HTR-8/SVneo (cell line): ENCODE measurements at places on chromosomes 11 and 22.

DNA sequence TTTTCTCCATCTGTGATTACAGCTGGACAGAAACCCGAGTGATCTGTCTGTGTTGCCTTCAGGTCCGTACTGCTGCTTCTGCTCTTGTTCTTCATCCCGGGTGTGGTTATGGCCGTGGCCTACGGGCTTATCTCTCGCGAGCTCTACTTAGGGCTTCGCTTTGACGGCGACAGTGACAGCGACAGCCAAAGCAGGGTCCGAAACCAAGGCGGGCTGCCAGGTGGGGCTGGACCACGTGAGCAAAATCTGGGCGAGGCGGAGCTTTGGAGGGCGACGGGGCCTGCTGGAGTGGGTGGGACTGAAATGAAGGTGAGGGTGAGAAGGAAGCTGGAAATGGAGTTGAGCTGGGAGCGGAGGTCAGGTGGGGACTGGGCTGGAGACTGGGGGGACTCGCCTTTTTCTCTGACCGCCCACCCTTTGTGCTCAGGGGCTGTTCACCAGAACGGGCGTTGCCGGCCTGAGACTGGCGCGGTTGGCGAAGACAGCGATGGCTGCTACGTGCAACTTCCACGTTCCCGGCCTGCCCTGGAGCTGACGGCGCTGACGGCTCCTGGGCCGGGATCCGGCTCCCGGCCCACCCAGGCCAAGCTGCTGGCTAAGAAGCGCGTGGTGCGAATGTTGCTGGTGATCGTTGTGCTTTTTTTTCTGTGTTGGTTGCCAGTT lies 11.1 kb downstream of the CCKBR start:
- no peak for DNase-seq

DNA sequence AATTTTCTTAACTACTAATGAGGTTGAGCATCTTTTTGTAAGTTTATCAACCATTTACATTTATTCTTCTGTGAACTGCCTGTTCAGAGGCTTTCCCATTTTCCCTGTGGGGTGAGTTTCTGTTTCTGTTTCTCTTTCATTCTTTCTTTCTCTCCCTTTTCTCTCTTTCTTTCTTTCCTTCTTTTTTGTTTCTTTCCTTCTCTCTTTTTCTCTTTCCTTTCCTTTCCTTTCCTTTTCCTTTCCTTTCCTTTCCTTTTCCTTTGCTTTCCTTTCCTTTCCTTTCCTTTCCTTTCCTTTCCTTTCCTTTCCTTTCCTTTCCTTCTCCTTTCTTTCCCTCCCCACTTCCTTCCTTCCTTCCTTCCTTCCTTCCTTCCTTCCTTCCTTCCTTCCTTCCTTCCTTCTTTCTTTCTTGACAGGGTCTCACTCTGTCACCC lies 8.0 kb upstream of the ZBED5 start:
- no peak for DNase-seq

DNA sequence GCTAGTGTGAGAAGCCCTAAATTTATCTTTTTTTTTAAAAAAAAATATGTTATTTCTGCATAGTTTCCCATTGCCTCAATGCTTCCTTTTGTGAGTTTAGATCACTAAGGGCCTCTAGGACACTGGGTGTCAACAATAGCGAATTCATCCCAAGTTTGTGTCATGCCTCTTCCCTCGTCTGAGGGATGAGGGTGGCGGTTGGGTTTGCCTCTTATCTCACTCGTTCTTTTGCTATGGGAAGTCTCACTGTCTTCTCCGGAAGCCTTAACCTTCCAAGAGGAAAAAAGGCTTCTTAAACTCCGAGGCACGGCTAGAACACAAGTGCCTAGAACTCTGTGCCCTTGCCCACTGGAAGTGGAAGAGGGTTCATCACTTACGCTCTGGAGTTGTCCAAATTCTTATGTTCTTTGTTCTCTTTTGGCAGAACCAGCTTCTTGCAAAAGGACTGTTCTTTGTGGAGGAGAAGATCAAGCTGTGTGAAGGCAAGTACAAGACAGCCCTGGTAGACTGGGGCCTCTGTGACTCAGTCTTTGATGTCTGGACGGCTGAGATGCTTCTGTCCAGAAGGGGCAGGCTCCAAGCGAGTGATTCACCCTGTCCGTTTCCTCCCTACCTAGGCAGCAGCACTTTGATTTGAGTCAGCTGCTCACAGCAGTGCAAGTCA lies 78.5 kb downstream of the TRAF6 start:
- DNase-seq = peak; percentile 88

- DNase-seq = peak; percentile 71
Observed at GRCh38 chr22:46739094-46739870, 1.2 kb upstream of the CERK start.

DNA sequence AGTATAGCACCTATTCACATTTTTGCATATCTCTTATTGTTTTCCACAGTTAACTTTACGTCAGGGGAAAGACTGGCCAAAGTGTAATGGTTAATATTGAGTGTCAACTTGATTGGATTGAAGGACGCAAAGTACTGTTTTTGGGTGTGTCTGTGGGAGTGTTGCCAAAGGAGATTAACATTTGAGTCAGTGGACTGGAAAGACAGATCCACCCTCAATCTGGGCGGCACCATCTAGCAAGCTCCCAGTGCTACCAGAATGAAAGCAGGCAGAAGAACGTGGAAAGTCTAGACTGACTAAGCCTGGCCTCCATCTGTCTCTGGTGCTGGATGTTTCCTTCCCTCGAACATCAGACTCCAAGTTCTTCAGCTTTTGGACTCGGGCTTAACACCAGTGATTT lies 1900.7 kb upstream of the RAG2 start:
- DNase-seq = no peak
